ENCODE measurements at places on chromosomes 3 and 15.

DNA sequence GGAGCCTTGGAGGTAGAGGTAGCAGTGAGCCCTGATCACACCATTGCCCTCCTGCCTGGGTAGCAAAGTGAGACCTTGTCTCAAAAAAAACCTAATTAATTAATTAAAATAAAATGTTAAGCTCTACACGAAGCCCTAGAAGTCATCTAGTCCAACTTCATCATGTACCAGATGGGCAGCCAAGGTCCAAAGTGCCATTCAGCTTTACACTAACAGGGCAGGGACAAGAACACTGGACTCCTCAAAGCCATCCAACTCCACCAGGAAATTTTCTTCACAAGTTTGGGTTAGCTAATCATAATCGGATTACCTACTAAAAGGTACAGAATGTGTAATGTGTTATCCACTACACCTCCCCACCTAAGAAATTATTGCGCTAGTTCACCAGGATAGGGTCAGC lies 48.8 kb downstream of the WWTR1 start:
- DNase-seq, result no peak

DNA sequence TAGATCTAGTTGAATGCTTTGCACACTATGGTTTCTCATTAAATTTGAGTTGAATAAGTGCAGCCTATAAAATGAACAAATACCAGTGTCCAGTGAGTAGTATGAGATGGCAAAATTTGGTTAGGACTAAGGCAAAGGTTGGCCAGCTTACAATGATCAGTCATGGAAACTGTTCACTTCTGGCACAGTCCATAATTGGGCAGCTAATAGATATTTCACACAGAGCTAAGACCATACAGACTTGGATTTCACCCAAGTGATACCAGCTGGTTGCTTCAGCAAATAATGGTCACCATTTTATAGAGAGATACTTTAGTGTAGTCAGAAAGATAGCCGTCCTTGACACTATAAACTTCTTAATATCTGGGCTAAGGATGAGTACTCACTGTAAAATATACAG lies 15.7 kb downstream of the GAP43 start:
- no peak for DNase-seq

- DNase-seq, result no peak
Measured at GRCh38 chr3:58585994-58586393, 8.8 kb upstream of the FAM107A start.

DNA sequence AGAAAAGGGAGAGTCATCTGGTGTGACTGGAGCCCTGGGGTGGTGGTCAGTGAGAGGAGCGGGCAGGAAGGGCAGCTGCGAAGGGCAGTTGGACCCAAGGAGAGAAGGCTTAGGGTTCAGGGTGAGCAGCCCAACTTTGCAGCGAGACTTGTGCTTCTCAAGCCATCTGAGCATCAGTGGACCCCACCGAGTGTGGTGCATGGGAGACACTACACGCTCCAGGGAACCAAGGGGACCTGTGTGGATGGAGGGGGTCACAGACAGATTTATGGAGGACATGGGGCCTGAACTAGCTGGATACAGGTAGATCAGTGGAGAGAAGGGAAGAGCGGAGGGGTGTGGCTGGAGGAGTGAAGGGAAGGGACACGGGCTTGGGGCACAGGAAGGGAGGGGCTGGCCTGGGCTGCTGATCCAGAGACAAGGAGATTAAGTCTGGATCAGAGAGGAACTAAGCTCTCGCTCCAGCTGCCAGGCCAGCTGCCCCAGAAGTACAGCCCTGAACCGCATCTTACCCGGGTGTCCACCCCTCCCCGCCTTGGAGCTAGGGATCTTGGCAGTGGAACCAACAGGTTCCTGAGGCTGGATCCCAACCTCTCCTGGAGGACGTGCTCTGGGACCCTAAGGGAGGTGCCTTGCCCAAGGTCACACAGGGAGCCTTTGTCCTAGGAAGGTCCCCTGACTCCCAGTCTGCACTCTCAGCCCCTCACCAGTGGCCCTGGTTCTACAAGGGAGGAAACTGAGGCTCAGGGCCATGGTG lies 120.5 kb downstream of the CORO2B start:
- peak; percentile 95 for DNase-seq

DNA sequence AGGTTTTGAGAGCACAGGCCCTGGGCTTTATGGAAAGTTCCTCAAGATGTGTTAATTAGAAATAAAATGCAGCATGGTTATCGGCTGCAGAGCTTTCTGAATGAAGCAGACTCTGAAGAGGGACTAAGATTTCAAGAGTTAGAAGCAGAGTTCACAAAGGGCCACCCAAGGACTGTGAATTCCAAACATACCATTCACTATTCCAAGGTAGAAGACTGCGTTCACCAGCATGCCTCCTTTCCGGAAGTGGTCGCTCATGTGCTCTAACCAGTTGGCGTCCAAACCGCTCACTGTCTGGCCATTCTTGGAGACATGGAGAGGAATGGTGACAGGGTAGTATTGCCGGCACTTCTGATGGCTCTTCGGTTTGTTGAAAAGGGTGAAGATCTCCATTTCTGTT lies 104.9 kb downstream of the OXNAD1 start:
- no peak for DNase-seq

DNA sequence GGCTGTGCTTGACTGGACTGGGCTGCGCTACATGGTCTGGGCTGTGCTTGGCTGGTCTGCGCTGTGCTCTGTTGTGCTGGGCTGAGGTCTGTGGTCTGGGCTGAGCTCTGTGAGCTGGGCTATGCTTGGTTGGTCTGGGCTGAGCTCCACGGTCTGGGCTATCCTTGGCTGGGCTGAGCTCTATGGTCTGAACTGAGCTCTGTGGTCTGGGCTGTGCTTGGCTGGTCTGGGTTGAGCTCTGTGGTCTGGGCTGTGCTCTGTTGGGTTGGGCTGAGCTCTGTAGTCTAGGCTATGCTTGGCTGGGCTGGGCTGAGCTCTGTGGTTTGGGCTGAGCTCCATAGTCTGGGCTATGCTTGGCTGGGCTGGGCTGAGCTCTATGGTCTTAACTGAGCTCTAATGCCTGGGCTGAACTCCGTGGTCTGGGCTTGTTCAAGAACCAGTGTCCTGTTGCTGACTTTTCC lies 92.0 kb downstream of the PLXNA1 start:
- no peak for DNase-seq
